T-helper 1 cell (primary cell): ENCODE measurements at places on chromosomes 4 and X.

GRCh38 chr4:157005193-157005592 is 33.6 kb upstream of the PDGFC start:
- DNase-seq: no peak

GRCh38 chr4:94442251-94442650 is 9.5 kb upstream of the PDLIM5 start:
- no peak for DNase-seq

DNA sequence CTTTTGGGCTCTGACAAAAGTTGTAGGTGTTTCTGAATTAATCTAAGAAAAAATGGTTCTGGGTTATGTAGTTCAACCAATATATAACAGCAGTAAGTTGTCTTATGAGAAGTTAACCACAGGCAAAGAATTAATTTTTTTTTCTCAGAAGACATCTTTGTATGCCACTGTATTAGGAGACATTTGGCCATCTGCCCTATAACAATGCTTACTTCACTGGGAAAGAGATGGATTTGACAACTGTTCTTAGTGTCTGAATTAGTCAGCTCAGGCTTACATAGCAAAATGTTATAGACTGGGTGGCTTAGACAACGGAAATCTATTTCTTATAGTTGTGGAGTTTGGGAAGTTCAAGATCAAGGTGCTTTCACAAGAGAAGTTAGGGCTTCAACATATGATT is 508.1 kb downstream of the STIM2 start:
- no peak for DNase-seq

GRCh38 chrX:101287402-101287801 is 3.7 kb downstream of the TAF7L start:
- DNase-seq: peak; percentile 8

DNA sequence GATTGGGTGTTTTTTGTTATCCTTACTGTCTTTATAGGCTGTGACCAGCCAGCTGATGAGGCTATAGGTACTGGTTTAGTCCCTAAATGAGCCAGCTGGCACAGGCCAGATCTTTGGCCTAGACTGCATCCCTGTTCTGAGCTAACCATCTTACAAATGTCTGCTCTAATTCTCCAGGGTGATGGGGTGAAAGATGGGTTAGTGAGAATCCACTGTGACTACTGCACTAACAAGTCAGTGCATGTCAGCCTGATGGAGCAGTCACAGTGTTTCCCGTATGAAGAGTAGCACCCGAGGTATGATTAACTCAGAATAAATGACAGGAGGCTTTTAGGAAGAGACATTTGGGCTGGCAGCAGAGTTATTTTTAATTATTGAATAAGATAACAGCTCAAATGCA is 181.0 kb downstream of the DCTD start:
- no peak for DNase-seq

DNA sequence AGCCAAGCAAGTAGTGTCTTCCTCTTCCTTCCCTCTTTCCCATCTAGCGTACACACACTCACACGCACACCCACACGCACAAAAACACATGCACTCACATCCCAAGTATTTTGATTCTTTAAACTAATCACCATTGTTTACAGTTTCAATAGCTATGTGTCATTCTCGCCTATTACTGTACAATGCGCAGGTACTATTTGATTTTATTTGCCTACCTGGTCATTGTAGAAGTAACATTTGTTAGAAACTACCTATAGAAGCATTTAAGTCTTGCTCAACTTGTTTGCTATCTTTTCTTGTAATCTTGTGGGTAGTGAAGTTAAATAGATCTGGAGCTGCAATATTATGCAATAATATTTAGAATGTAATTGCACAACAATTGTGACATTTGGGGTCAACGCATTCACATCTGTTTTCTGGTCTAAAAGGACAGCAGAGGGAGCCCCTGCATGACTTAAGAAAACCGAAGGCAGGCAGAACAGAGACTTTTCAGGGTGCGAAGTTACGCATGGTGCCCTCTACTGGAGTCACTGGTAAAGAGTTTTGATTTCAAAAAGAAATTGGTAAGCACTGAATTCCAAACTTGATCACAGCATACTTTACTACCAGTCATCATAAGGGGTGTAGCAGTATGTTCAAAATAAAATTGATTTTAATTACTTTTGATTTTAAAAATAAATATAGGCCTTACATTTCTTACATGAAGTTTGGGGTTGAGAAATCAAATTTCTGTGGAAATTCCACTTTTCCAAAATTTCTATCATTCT is 503.3 kb upstream of the FAM241A start:
- peak; percentile 40 for DNase-seq

- DNase-seq: no peak
Measured at GRCh38 chr4:125125276-125125675, 189.5 kb upstream of the FAT4 start.

DNA sequence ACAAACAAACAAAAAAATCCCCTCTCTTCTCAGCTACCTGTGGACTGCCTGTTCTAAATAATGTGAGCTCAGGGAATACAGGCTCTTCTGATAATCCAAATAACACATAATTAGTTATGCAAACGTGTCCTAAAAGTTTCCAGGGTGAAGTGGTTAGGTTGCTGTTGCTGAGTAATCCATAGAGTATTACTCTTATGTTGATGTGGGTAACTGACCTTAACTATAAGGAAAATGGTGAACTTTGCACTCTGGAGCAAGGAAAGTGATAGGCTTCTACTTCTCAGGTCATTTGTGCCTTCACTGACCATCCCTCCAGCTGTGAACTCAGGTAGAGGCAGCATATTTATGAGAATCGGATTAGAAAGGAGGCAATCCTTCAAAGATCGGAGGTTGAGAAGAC is 19.9 kb downstream of the MSN start:
- no peak for DNase-seq

DNA sequence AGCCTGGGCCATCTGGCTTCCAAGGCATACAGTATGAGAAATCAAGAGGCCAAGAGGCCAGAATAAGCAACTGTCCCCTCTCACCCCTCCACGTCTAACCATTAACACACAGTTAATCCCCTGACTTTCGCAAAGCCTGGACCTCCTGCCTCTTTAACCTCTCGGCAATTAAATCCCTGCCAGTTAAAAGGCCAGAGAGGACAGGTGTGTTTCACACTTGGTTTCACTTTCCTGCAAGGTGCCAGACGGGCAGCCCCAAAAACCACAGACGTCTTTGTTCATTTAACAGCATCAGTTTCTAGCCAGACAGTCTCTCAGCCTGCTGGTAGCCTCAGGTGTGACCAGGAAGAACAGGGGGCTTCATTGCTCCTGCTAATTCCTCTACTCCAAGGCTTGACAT is 91.1 kb upstream of the KIT start:
- no peak for DNase-seq
